ENCODE measurements at places on chromosomes 5 and 9.

DNA sequence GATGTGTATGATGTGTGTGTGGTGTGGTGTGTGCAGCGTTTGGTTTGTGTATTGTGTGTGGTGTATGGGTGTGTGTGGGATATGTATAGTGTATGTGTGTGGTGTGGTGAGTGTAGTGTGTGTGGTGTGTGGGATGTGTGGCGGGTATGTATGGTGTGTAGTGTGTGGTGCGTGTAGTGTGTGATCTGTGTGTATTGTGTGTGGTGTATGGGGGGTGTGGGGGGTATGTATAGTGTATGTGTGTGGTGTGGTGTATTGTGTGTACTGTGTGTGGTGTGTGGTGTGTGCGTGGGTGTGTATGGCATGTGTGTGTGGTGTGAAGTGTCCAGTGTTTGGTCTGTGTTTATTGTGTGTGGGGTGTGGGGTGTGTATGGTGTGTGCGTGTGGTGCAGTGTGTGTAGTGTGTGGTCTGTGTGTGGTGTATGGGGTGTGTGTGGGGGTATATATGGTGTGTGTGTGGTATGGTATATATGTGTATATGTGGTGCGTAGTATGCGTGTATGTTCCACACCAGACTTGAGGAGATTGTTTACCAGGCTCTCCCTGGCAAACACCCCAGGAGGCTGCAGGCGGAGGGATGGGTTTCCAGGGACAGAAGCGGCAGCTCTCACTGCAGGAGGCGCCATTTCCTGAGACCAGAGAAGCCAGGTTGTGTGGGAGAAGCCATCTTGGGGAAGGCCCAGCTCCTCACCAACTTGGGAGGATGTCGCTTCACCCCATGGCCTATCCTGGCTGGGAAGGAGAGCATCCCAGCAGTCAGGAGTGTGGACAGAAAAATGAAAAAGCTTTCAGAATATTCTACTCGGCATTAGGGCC, 138.1 kb downstream of the NXNL2 start:
- no peak for DNase-seq

- no peak for DNase-seq
Observed at GRCh38 chr5:74199436-74200210, 440.9 kb downstream of the ENC1 start.

- no peak for DNase-seq
Observed at GRCh38 chr9:20480249-20480648, 142.1 kb downstream of the MLLT3 start.

GRCh38 chr5:121762426-121762825, 89.3 kb upstream of the FTMT start:
- no peak for DNase-seq

DNA sequence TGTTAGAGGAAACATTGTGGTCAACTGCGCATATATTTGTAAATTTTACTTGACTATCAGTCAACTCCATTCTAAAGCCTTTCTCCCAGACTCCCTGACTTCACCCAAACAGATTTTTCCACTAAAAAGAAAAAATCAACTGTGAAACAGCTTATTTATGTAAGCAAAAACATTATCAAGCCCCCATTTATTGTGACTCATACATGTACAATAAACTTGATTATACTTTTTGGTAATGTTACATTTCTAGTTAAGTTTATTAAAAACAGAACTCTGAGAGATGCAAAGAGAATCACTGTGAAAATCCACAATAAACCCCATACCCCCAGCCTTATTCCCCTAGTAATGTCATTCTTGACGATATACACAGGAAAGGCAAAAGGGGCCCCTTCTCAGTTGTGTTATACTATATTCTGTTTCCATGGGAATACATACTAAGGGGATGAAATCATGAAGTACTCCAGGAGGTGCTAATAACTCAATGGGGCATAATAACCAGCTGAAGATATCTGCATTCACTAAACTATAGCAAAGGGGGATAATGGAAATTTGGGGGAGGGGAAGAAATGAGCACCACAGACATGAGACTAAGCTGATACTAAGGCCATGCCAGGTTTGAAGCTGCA, 616.0 kb downstream of the ACTL7B start:
- DNase-seq: no peak

DNA sequence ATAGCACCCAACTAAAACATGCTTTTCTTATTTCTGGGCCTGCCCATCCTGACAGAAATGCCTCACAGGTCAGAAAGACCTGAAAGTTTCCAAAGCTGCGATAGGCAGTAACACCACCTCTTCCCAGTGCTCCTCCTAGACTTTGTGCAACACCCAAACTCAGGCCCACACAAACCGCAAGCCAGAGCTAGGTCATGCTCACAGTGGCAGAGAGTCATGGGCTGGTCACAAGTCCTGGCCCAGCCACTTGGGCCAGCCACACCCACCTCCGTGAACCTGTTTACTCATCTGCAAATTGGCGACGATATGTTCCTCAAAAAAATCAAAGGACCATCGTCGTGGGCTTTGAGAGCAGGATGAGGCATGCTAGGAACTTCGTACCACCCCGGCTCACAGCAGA, 44.0 kb upstream of the SLC25A51 start:
- DNase-seq: no peak

DNA sequence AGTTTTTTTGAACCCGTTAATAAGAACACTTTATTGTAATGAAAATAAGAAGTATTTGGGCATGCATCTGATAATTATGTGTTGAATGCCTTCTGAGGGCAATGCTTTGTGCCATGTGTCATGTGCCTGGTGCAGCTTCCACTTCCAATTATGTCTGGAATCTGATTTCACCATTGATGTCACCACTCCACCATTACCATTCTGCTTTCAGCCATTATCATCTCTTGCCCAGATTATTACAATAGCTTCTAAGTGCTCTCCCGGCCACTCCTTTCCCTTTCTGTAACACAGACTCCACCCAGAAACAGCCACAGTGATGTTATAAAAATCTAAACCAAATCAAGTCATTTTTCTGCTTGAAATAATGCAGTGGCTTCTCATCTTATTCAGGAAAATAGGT, 171.7 kb downstream of the C9orf152 start:
- DNase-seq: no peak

GRCh38 chr5:98785244-98785643, 11.8 kb downstream of the RGMB start:
- DNase-seq: no peak

DNA sequence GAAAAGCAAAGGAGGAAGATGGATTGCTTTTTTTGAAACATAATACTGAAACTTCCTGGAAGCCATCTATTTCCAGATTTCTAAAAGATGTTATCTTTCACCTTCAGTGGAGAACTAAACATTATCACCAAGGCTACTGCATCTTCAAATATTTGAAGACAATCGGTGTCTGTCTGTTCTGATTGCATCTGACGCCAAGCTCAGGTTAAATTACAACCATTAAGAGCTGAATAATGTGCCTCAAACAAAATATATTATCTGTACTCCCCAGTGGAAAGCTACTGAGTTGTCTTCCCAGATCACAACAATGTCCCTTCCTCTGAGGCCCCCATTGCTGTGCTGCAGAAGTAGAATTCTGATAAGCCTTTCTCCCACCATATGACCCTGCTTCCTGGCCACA, 342.3 kb downstream of the PLK2 start:
- DNase-seq: no peak

- no peak for DNase-seq
Observed at GRCh38 chr9:17757816-17758215, 178.9 kb downstream of the SH3GL2 start.

Data from ecto neural progenitor cell (in vitro differentiated cells).